ENCODE measurements at places on chromosomes 2 and 18.

DNA sequence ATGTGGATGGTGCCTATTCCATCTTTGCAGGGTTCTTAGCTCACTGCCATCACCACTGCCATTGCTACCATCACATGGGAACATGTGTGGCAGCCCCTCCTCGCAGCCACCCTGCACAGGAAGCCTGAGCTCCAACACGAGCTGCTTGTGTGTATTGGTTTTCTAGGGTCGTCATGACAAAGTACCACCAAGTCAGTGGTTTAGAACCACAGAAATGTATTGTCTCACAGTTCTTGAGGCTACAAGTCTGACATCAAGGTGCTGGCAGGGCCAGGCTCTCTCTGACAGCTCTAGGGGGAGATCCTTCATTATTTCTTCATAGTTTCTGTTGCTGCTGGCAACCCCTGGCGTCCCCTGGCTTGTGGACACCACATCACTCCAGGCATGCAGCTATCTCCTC is 10.3 kb upstream of the IL1R2 start:
- DNase-seq, result no peak

- DNase-seq, result no peak
Measured at GRCh38 chr2:241762933-241763369, 13.7 kb upstream of the GAL3ST2 start.

GRCh38 chr2:186303091-186303490 is 183.0 kb upstream of the ZC3H15 start:
- DNase-seq, result no peak

GRCh38 chr18:47793609-47794008 is 136.8 kb downstream of the SMAD2 start:
- no peak for DNase-seq

- no peak for DNase-seq
Measured at GRCh38 chr2:99348173-99348572, 11.0 kb downstream of the EIF5B start.

DNA sequence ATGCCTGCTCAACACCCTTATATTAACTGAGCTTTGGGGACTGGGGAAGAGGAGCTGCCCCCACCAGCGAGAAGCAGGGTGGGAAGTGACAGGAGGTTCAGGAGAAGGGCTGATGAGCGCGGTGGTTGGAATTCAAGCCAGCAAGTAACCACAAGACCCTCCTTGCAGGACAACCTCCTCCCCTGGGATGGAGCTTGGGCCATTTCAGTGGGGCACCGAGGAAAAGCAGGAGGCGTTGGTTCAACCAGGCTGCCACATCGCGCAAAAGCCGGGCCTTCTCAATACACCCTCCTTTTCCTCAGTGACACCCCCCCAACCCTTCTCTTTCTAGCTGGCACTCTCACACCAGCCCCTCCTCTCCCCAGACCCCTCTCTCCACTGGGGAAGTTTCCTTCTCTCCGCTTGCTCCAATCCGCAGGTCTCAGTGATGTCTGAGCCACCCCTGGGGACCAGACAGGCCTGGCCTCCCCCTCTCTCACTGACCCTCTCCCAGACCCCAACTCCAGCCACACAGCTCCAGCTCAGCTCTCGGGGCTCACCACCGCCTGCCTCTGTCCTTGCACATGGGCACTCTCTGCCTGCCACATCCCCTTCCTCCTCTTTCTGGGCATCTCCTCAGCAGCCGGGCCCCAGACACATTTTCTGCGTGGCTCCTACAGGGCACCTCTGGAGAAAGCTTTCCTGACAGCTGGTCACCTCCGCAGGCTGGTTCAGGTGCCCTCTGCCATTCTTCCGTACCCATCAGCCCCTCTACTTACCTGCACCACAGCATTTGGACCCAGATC is 44.5 kb downstream of the KCNF1 start:
- DNase-seq, result no peak

DNA sequence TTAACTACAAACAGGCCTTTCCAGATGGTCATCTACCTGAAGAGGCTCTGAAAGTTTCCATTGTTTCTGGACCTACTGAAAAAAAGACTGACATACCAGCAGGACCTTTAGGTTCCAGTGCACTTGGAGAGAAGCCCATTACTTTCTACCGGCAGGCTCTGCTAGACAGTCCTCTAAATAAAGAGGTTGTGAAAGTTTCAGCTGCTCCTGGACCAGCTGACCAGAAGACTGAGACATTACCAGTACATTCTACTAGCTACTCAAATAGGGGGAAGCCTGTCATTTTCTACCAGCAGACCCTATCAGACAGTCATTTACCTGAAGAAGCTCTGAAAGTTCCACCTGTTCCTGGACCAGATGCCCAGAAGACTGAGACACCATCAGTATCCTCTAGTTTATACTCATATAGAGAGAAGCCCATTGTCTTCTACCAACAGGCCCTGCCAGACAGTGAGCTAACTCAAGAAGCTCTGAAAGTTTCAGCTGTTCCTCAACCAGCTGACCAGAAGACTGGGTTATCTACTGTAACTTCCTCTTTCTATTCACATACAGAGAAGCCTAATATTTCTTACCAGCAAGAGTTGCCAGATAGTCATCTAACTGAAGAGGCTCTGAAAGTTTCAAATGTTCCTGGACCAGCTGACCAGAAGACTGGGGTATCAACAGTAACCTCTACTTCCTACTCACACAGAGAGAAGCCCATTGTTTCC is 65.8 kb downstream of the ALMS1 start:
- no peak for DNase-seq

GRCh38 chr2:186339716-186340115 is 146.3 kb upstream of the ZC3H15 start:
- DNase-seq, result no peak

GRCh38 chr2:156116113-156116512 is 216.4 kb downstream of the NR4A2 start:
- no peak for DNase-seq
